ENCODE measurements at places on chromosomes 16 and 17. TPM values are rescaled to one million over a fixed set of nuclear protein-coding genes. Genes with fewer than 3 reads are reported as not detected.

IL17C gene
- 0.14 TPM for total RNA-seq

DPEP2 gene
- 0.33 TPM for total RNA-seq

CD300LG gene
- total RNA-seq: not detected

PMFBP1 gene
- 0.04 TPM for total RNA-seq

RDM1 gene
- 7.0 TPM for total RNA-seq
